GM23338 (cell line): ENCODE measurements at places on chromosomes 16 and 17. TPM values are rescaled to one million over a fixed set of nuclear protein-coding genes. Genes with fewer than 3 reads are reported as not detected.

DNA sequence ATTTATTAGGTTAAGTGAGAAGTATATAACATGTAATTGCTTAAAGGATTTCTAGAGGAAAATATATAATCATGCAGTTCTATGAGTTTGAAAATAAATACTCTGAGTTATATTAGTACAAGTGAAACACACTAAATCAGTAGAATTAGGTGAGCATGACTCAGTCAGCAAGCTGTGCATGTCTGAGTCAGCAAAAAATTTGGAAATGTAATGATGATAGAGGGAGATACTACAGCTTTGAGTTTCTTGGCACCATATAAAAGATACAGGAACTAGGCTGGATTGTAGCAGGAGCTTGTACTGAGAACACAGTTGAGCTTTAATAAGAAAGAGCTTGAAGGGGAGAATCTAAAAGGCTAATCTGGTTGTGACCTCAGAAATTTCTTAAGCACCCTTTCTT is 1224.6 kb downstream of the CDH8 start:
- H3K4me1 ChIP-seq: no peaks in the 10 kb centered on the region
- no peaks in the 10 kb centered on the region for H3K36me3 ChIP-seq
- no peaks in the 10 kb centered on the region for H3K27me3 ChIP-seq
- H3K27ac ChIP-seq: no peak overlapping the region
- no peak overlapping the region for H3K4me3 ChIP-seq
- DNase-seq: no peak

Gene C1QL1
- total RNA-seq: 4.9 and 14.4 TPM in 2 replicates

GRCh38 chr16:86042996-86043725 is 144.2 kb downstream of the IRF8 start:
- H3K36me3 ChIP-seq: no peaks in the 10 kb centered on the region
- H3K4me3 ChIP-seq: no peak overlapping the region
- H3K27ac ChIP-seq: no peak overlapping the region
- no peaks in the 10 kb centered on the region for H3K4me1 ChIP-seq
- no peaks in the 10 kb centered on the region for H3K27me3 ChIP-seq

Gene OTOP3
- total RNA-seq: not detected in 2 replicates

Gene CES4A
- total RNA-seq: 0.10 and 0.39 TPM in 2 replicates

GRCh38 chr16:21264571-21265036 is 13.5 kb downstream of the CRYM start:
- DNase-seq: no peak
- no peaks in the 10 kb centered on the region for H3K27me3 ChIP-seq
- no peak overlapping the region for H3K4me3 ChIP-seq

Gene C17orf78
- not detected in 2 replicates for total RNA-seq

GRCh38 chr17:19288453-19288852 is 51.3 kb downstream of the EPN2 start:
- H3K27me3 ChIP-seq: no peaks in the 10 kb centered on the region
- peaks cover 50% of the 10 kb centered on the region for H3K4me1 ChIP-seq
- H3K27ac ChIP-seq: peak overlapping the region; percentile 71
- DNase-seq: peak; percentile 87
- no peak overlapping the region for H3K4me3 ChIP-seq

Gene CCR7
- total RNA-seq: 0.59 TPM in 1 of 2 replicates, not detected in the other

DNA sequence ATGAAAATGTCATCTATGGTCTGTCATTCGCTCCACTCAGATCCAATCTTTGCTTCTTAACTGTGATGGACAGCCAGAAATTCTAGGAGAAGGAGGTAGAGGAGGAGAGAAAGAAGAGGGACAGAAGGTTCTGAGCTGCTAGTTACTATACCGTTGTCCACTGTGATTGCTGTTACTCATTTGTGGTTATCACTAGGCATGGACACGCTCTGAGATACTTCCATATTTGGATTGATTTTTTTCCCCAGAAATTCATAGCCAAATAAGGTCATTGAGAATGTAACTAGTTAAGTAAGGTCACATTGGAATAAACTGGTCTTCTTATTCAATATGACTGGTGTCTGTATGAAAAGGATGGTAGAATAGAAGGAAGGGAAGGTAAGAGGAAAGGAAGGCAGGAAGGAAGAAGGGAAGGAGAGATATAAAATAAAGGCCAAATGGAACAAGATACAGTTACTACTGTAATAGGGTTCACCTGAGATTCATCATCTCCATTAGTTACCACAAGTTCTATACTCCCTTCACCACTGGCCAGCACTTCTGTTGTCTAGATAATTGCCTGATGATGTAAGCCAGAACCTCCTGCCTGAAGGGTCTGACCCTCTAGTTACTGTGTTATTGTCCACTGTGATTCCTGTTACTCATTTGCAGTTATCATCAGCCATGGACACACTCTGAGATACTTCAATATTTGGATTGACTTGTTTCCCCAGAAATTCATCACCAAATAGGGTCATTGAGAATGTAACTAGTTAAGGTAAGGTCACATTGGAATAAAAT is 2.9 kb downstream of the KRTAP9-7 start:
- H3K27me3 ChIP-seq: no peaks in the 10 kb centered on the region
- no peak for DNase-seq
- no peak overlapping the region for H3K4me3 ChIP-seq
- H3K4me1 ChIP-seq: peaks cover under 1% of the 10 kb centered on the region; the same call in 1 of the 2 replicates
- H3K36me3 ChIP-seq: no peaks in the 10 kb centered on the region

Gene CCL5
- total RNA-seq: not detected in 2 replicates

DNA sequence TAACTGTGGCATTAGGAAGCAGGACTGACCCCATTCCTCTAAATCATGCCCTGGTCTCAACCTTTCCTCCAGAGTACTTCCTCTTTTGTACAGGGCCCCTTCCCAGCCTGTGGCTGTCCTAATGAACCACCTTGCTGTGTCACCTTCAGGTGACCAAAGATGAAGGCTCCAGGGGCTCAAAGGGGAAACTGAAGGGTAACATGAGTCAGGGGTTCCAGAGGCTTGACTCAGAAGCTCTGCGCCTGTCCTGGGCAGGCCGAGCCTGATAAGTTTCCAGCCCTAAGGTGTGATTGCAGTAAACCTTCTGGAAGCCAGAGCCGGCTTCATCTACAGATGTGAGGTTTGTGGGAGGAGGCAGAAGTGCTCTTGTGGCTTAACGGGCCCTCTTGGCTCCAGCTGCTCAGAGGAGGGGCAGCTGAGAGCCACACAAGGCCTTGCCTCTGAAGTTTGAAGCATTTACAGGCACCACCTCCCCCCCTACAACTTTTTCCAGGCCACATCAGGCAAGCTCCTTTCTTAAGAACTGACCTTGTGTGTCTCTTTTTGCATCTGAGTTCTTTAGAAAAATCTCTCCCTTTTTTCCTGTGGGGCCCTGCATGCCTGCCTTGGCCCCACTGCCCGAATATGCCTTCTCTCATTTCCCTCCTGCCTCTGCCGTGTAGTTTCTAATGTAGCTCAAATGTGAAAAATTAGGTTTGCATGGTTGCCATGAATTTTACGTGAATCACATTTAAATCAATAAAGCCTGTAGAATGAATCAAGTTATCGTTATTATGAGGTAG is 149.9 kb downstream of the CLEC16A start:
- H3K27ac ChIP-seq: no peak overlapping the region
- no peak overlapping the region for H3K4me3 ChIP-seq
- no peaks in the 10 kb centered on the region for H3K36me3 ChIP-seq
- H3K27me3 ChIP-seq: no peaks in the 10 kb centered on the region
- no peaks in the 10 kb centered on the region for H3K4me1 ChIP-seq

Gene SLC16A6
- 0.35 TPM in 1 of 2 replicates, not detected in the other for total RNA-seq

Gene LRRC3C
- total RNA-seq: 0.24 TPM in 1 of 2 replicates, not detected in the other

GRCh38 chr16:1543085-1543896 is 9.8 kb downstream of the TMEM204 start:
- no peak overlapping the region for H3K27ac ChIP-seq

GRCh38 chr16:15858921-15859668 is 2.3 kb upstream of the MYH11 start:
- no peak overlapping the region for H3K27ac ChIP-seq
- no peaks in the 10 kb centered on the region for H3K36me3 ChIP-seq
- no peak for DNase-seq
- H3K4me3 ChIP-seq: peak overlapping the region; percentile 89; the same call in 1 of the 2 replicates

- H3K4me1 ChIP-seq: no peaks in the 10 kb centered on the region
- H3K27me3 ChIP-seq: no peaks in the 10 kb centered on the region
- no peaks in the 10 kb centered on the region for H3K36me3 ChIP-seq
- DNase-seq: no peak
Measured at GRCh38 chr16:81099958-81100357, 3.8 kb upstream of the GCSH start.

GRCh38 chr17:80859002-80859941 is 132.4 kb upstream of the CHMP6 start:
- peak overlapping the region; percentile 76; the same call in 1 of the 2 replicates for H3K27ac ChIP-seq
- peaks cover 8% of the 10 kb centered on the region for H3K4me1 ChIP-seq
- H3K36me3 ChIP-seq: no peaks in the 10 kb centered on the region
- no peak overlapping the region for H3K4me3 ChIP-seq
- no peaks in the 10 kb centered on the region for H3K27me3 ChIP-seq
- DNase-seq: peak; percentile 44

DNA sequence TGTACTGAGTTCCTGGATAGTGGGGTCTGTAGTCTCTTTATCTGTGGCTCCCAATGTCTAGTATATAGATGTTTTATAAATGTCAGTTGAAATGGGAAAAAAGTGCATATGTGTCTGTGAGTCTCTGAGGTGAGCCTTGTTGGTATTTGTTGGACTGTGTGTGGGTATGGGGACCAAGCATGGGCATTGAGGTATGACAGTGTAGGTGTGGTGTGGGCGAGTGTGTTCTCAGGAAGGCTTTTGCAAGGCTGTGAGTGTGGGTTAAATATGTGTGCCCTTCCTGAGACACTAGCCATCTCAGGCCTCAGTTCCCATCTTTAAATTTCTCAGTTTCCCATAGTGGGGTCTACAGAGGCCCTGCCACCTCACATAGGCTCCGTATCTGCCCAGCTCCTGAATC is 440.2 kb upstream of the CCL2 start:
- H3K27me3 ChIP-seq: no peaks in the 10 kb centered on the region
- peaks cover 6% of the 10 kb centered on the region; the same call in 1 of the 2 replicates for H3K4me1 ChIP-seq
- H3K36me3 ChIP-seq: no peaks in the 10 kb centered on the region
- H3K4me3 ChIP-seq: no peak overlapping the region
- H3K27ac ChIP-seq: no peak overlapping the region

- no peak for DNase-seq
- H3K4me3 ChIP-seq: no peak overlapping the region
- H3K27ac ChIP-seq: no peak overlapping the region
Measured at GRCh38 chr17:8019166-8019565, 16.8 kb downstream of the GUCY2D start.

DNA sequence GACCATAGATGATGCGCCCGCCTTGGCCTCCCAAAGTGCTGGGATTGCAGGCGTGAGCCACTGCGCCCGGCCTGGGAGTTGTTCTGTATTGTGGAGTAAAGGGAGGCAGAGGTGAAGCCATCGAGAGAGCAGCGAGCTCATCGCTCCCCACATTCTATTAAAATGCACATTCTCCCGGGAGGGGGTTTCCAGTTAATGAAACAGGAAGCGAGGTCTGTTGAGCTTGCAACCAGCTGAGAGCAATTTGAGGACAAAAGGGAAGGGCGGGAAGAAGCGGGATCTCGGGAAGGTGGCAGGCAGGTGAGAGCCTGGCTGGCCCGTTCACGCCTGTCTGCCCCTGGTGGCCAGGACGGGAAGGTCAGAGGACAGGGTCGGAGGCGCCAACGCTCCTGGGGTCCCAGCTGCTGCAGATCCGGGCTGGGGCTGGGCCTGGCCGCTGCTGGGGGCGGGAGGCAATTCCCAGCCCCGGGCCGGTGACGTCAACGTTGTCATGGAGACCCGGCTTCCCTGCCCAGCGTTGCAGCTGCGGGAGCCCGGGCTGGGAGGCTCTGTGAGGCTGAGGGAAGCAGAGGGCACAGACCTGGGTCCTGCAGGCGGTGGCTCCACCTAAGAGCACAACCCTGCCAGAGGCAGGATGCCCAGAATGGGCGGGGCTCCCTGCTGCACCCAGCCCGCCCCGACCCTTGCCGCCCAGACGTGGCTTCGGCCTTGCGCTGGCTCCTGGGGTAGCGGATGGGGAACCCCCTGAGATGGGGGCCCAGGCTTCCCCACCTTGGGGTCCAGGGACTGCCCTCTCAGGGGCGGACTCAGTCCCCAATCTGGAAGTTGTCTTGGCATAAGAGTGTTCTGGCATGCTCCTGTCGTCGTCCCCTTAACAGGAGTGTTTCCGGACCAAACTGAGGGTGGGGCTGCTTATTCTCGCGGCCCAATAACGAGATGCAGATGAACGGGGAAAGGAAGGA is 48.7 kb upstream of the PLCG2 start:
- H3K4me3 ChIP-seq: peak overlapping the region; percentile 70
- H3K4me1 ChIP-seq: peaks cover 9% of the 10 kb centered on the region

Gene ICAM2
- total RNA-seq: 0.31 and 0.58 TPM in 2 replicates

DNA sequence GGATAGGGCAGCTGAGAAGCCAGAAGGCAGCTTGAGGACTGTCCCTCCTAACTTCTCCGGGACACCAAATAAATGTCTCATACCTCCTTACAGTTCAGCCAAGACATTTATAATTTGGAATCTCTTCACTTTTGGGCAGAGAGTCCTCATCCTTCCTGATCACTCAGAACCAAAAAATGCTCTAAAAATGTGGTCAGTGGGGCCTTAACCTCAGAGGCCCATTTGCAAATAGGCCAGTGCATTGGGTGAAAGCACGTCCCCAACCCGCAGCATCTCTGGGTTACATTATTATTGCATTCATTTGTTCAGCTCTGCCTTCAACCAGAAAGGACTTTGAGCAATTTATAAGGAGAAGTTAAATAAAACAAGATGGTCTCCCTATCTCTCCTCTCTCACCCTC is 112.4 kb upstream of the IRX3 start:
- H3K36me3 ChIP-seq: no peaks in the 10 kb centered on the region
- no peak for DNase-seq
- no peak overlapping the region for H3K27ac ChIP-seq

Gene AMZ2
- 49.1 and 54.2 TPM in 2 replicates for total RNA-seq

Gene MYH1
- not detected in 2 replicates for total RNA-seq

DNA sequence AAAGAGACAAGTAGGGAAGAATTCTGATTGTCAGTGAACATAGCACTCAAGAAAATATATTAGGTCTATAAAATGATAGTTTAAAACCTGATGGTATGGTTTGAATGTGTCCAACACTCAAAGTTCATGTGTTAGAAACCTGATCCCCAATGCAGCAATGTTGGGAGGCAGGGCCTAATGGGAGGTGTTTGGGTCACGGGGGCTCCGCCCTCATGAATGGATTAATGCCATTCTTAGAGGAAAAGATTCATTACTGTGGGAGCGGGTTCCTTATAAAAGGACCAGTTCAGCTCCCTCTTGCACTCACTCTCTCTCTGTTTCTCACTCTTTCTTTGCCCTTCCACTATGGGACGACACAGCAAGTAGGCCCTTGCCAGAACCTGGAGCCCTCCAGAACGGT is 41.5 kb upstream of the SLC47A1 start:
- DNase-seq: peak; percentile 67
- no peak overlapping the region for H3K27ac ChIP-seq
- H3K4me3 ChIP-seq: no peak overlapping the region
- no peaks in the 10 kb centered on the region for H3K36me3 ChIP-seq
- H3K27me3 ChIP-seq: no peaks in the 10 kb centered on the region

- H3K4me1 ChIP-seq: no peaks in the 10 kb centered on the region
- no peaks in the 10 kb centered on the region for H3K27me3 ChIP-seq
- no peak for DNase-seq
- H3K27ac ChIP-seq: no peak overlapping the region
- H3K4me3 ChIP-seq: no peak overlapping the region
Measured at GRCh38 chr16:17557949-17558348, 87.2 kb upstream of the XYLT1 start.

GRCh38 chr17:3022197-3022596 is 41.2 kb downstream of the OR1D5 start:
- no peak overlapping the region for H3K27ac ChIP-seq
- no peak overlapping the region for H3K4me3 ChIP-seq
- DNase-seq: no peak
- H3K4me1 ChIP-seq: no peaks in the 10 kb centered on the region
- H3K27me3 ChIP-seq: no peaks in the 10 kb centered on the region
